ENCODE measurements at places on chromosomes 4 and X. TPM values are rescaled to one million over a fixed set of nuclear protein-coding genes. Genes with fewer than 3 reads are reported as not detected.

- no peaks in the 10 kb centered on the region for H3K27me3 ChIP-seq
- DNase-seq: peak; percentile 60
- no peaks in the 10 kb centered on the region for H3K36me3 ChIP-seq
- H3K4me1 ChIP-seq: no peaks in the 10 kb centered on the region
- H3K4me3 ChIP-seq: no peak overlapping the region
- H3K27ac ChIP-seq: no peak overlapping the region
Observed at GRCh38 chr4:71184195-71184781, 154.5 kb upstream of the SLC4A4 start.

SLC49A3 gene
- 2.6 TPM for total RNA-seq

DMP1 gene
- total RNA-seq: not detected

VCX2 gene
- 27.8 TPM for total RNA-seq

TEX13B gene
- not detected for total RNA-seq

DNA sequence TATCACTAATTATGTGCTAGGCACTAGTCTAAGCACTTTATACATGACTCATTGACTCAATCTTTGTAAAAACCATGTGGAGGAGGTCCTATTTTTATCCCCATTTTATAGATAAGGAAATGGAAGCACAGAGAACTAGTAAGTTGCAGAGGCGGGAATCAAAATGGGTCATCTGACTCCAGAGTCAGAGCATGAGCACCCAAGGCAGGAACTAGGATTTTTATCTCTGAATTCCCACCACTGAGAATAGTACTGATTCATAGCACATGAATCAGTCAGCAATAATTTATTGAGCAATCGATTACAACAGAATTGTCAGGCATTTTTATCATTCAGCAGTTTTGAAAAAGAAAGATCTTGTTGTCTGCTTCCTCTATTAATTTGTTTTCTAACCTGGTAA, 19.3 kb downstream of the SCARB2 start:
- no peak overlapping the region for H3K4me3 ChIP-seq
- H3K27ac ChIP-seq: peak overlapping the region; percentile 87
- peaks cover 35% of the 10 kb centered on the region for H3K4me1 ChIP-seq

DNA sequence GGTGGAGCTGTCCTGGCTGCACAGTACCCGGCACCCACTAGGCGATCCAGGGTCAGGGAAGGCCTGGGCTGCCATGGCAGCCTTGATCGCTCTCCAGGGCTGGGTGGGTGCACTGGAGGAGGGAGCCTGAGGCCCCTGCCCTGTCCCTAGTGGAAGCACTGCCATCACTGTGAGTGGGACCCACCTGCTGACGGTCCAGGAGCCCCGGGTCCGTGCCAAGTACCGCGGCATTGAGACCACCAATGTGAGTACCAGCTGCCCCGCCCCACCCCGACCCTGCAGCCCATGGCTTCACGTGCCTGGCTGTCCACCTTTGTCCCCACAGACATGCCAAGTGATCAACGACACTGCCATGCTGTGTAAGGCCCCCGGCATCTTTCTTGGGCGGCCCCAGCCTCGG, 8.8 kb downstream of the PLXNA3 start:
- DNase-seq: no peak
- H3K27me3 ChIP-seq: no peaks in the 10 kb centered on the region
- H3K4me3 ChIP-seq: no peak overlapping the region
- H3K36me3 ChIP-seq: no peaks in the 10 kb centered on the region
- no peaks in the 10 kb centered on the region for H3K4me1 ChIP-seq

DNA sequence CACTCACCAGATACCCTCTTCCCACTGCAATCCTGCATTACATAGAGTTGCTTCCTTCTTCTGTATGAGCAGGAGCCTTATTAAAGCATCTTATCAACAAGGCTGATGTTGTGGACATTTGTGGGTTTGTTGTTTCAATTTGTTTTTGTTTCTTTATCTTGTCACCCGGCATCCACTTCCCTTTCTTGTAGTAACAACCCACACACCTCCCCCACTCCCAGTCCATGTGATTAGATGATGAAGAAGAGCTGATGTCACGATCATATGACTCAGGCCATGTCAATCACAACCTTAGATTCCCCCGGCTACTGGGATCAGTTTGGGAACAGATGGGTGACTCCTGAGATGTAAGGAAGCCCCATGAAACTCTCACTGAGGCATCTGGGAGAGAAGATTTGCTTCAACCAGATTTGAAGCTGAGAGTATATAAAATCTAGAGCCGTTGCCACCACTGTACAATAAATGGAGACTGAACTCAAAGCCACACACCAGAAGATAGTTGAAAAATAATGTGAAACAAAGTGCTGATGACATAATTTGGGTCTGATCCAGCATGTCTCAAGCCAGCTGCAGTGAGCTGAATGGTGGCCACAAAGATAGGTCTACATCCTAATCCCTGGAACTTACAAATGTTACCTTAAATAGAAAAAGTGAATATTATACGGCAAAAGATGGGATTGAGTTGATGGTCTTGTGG, 34.1 kb upstream of the SRD5A3 start:
- H3K27ac ChIP-seq: no peak overlapping the region
- no peaks in the 10 kb centered on the region for H3K27me3 ChIP-seq
- DNase-seq: no peak
- H3K36me3 ChIP-seq: no peaks in the 10 kb centered on the region
- no peak overlapping the region for H3K4me3 ChIP-seq

GRCh38 chr4:52421811-52422213, 237.3 kb downstream of the USP46 start:
- H3K4me1 ChIP-seq: no peaks in the 10 kb centered on the region
- H3K27me3 ChIP-seq: no peaks in the 10 kb centered on the region
- no peak for DNase-seq

DNA sequence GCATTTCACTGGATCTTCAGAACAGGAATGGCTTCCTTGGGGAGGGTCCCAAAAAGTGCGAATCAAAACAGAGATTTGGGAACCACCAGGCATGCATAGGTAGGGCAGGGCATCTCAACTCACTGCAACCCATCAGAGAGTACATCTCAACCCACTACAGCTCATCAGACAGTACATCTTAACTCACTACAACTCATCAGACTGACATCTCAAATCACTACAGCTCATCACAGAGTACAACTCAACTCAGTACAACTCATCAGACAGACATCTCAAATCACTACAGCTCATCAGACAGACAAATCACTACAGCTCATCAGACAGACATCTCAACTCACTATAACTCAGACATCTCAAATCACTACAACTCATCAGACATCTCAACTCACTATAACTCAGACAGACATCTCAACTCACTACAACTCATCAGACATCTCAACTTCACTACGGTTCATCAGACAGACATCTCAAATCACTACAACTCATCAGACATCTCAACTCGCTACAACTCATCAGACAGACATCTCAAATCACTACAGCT, 47.5 kb upstream of the CLDN34 start:
- no peak overlapping the region for H3K27ac ChIP-seq
- DNase-seq: no peak
- H3K27me3 ChIP-seq: no peaks in the 10 kb centered on the region

- H3K4me1 ChIP-seq: no peaks in the 10 kb centered on the region
- no peaks in the 10 kb centered on the region for H3K27me3 ChIP-seq
- no peaks in the 10 kb centered on the region for H3K36me3 ChIP-seq
- no peak overlapping the region for H3K4me3 ChIP-seq
- no peak for DNase-seq
- no peak overlapping the region for H3K27ac ChIP-seq
Observed at GRCh38 chrX:49175435-49176274, 4.0 kb downstream of the PLP2 start.

All from prostate gland (tissue), 2 donors.